ENCODE measurements at places on chromosomes 2 and 18.

DNA sequence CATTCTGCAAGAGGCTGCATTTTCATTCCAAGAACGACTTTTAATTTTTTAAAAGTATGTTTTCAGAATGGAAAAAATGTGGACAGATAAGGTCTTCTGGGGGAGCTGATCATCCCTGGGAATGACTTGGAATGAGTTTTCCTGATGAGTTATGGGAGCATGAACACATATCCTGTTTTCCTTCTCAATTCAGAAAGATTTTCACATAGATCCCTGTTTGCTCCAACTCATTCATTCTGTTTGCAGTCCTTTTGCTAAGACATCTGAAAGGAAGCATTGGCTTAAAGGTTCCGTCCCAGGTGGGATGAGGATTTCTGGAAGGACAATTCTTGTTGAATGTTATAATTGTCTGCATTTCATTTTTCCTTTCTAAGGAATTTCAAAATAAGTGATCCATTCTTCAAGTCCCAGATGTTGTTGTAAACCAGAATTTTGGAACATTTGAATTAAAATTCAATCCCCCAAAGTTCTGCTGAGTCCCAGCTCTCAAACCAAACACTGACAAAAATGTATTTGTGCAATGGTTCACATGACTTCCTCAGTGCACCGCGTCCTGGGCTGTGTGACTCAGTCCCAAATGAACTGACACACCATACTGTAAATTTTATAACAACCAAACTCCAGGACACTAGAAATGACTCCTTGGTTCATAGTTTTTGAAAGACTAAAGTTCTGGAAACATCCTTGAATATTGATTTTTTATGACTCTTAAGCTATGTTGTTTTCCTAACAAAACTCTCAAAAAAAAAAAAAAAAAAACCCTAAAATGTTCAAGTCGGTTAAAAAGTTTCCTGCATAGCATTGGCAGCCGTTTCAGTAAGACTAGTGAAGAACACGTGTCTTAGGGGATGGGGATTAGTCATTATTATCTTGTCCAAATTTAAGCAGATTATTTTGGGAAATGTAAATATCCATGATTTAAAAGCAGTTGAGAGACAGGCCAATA is 281.8 kb upstream of the TCF4 start:
- no peak for DNase-seq

DNA sequence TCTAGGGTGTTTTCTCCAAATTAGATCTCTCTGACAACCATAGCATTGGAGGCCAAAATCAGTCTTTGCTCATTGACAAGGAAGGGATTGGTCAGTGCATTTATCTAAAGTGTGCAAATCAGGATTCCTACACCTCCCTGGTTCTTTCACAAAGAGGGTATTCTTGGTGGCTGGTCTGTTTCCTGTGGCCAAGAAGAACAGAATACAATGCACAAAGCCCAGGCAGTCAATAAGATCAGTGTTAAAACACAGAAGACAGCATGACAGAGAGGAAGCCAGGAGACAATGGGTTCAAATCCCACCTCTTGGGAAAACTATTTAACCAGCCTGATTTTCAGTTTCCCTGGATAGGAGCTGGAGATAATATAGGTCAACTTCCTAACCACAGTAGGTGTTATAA is 46.1 kb upstream of the THOC1 start:
- DNase-seq: no peak

DNA sequence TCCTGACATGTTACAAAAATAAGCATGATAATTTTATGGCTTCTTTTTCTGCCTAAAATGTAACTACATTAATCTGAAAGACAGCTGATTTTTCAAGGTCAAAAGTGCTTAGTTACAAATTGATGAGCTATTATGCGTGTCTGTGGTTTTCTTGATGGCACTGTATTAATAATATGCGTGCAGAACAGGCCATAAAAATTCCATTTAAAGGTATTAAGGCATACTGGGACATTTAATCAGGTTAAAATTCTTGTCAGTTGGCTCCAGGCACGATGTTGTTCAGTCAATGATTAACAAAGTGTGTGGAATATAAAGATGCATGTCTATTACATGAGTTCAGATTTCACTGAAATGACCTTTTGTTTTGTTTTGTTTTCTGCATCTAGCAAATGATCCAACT is 420.1 kb upstream of the ZNF804A start:
- DNase-seq: no peak

- DNase-seq: no peak
Observed at GRCh38 chr18:31407649-31408048, 31.1 kb downstream of the DSG4 start.

- no peak for DNase-seq
Observed at GRCh38 chr2:197297266-197297665, 13.3 kb downstream of the ANKRD44 start.

- no peak for DNase-seq
Observed at GRCh38 chr2:10923008-10923375, 11.3 kb downstream of the KCNF1 start.

GRCh38 chr2:235270956-235271355 is 222.9 kb upstream of the AGAP1 start:
- DNase-seq: no peak

DNA sequence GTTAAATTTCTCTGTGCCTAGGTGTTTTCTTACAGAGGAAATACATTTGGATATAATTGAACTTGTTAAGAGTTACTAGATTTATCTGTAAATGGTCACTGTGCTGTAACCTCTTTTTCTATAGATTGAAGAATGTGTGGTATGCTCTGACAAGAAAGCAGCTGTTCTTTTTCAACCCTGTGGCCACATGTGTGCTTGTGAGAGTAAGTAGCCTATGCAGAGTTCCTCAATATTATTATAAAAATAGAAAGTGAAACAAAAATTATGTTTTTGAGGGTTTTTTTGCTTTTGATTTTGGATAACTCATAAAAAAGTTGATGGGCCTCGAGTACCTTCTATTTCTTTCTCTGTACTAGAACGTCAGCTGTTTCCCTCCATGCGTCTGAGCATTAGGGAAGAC is 112.4 kb downstream of the MIB1 start:
- no peak for DNase-seq

DNA sequence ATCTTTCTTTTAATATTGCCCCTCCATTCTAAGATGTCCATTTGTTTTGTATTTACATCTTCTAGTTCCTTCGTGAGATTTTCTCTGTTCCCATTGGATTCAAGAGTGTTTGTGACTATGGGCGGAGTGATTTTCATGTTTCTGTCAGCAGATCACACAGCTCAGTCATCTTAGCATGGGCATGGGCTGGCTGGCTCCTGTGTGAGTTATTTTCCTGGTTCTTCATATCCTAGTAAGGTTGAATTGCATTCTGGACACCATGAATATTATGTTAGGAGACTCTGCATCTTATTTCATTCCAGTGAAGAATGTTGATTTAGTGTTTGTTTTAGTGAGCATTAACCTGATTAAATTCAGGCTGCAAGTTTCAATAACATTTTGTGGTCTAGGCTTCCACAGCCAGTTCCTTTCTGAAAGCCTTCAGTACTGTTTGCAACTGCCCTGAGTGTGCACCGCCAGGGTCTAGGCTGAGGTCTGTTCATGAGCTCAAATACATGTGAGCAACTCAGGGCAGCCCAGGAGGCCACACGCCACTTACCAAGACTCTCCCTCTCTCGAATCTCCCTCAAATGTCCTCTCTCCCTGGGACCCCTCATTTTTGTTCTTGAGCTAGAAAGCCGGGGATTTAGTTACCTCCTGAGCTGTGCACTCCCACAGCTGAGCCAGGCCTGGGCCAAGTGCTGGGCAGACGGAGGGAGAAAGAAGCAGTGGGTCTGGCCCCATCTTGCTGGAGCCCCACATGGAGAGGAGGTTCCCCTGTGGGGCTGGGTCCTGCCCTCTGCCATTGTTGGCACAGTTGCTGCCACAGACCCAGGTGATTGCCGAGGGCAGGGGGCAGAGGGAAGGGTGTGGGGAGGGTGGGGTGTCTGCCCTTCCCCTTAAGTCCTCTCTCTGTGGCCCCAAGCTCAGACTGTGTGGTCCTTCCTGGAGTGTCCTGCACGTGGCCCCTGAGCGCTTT is 145.9 kb downstream of the RTP5 start:
- DNase-seq: no peak

DNA sequence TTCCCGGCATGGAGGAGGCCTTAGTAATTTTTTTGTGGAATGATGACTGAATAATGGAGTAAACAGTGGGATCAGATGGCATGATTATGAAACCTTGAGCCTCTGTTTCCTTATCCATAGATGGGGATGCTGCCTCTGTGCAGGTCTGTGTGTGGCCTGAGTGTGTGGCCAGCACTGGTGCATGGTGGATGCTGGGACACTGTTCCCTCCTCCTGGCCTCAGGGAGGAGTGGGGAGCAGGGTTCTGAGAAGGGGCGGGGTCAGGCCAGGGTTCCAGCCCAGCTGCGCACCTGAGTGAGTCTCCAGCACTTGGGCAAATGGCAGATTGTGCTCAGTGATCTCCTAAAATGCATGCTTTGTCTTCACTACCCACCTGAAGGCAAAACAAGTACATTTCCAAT is 66.4 kb downstream of the DCDC2C start:
- DNase-seq: no peak

GRCh38 chr18:227374-227773 is 40.5 kb downstream of the THOC1 start:
- DNase-seq: no peak

- no peak for DNase-seq
Observed at GRCh38 chr18:69715191-69715795, 232.4 kb downstream of the CD226 start.

- no peak for DNase-seq
Observed at GRCh38 chr18:56115071-56116015, 523.0 kb downstream of the TXNL1 start.

- no peak for DNase-seq
Observed at GRCh38 chr2:190583507-190584337, 49.2 kb upstream of the NEMP2 start.

DNA sequence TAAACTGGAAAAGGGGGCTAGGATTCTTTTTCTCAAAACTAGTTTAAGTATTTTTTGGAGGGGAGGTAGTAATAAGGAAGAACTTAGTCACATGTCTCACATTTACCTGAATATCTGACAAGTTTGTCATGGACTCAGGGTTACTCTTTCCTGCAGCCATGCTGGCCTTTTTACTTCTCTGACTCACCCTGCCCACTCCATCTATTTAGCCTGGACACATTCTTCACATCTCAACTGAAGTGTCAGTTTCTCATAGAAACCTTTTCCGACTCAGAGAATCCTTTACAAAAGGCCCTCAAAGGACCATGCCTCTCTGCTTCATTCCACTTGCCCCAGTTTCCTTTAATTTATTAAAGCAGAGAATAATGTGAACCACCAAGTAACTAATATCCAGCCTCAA is 42.6 kb downstream of the SCN7A start:
- DNase-seq: no peak

DNA sequence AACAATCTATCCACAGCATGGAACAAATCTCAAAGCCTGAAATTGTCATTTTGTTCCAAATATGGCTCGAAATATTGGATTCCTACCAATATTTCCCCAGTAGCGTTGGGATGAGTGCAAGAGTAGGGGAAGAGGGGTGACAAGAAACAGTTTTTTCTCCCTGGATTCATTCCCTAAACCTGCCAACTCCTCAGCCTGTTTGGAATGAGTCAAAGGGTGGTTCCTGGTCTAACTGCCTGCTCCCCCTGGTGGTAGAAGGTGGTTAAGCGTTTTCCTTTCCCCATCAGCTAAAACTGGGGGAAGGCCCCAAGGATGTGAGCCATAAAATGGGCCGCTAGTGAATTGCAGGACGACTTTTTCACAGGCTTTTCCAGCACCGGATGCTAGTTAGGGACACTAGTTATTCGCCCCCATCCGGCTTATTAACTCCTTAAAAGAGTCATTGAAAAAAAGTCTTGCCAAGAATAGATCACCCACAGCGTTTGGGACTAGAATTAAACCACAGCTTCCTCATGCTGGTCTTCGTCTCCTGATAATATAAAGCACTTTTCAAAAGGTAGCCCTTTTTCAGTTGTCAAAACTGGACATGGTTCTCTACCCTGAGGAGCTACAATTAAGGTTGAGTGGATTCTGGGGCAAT is 72.5 kb downstream of the DHRS9 start:
- no peak for DNase-seq

DNA sequence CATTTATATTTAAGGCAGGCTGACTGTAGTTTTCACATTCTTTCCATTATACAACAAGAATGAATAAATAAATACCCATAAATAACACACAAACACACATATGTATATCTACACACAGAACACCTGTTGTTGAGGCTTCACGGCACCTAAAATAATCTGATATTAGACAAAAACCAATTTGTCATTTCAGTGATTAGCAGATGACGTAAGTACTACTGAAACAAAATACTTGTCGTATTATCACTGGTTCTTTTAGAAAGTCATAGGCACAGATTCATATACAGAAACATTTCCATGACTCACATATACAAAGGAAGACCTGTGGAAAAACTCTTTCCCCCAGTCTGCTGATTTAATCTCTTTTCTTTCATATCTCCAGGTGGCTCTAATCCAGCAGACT is 1113.4 kb upstream of the FANCL start:
- no peak for DNase-seq

GRCh38 chr2:79966369-79966768 is 338.2 kb downstream of the LRRTM1 start:
- DNase-seq: no peak

- no peak for DNase-seq
Observed at GRCh38 chr2:25453199-25453905, 111.6 kb upstream of the DNMT3A start.
